ENCODE measurements at places on chromosomes 4 and X.

DNA sequence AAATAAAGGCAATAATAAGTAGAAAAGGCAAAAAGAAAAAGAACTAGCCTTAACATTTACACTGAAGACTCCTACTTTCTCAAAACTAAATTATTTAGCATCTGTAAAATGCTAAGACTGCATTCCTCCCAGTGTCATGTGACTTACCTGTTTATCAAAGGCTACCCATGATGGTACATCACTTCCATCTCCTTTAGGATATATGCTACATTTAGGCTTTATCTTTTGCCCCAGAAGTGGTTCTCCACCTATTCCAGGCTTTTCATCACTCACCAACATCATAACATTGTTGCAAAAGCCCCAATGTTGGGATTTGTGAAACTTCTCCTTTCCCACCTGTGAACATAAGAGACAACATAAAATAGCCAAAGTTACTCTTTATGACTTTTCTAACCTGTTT, 31.1 kb downstream of the EFHC2 start:
- ATAC-seq = no peak

GRCh38 chrX:16772460-16772859, 13.8 kb upstream of the TXLNG start:
- no peak for ATAC-seq

- no peak for ATAC-seq
These were observed 6.0 kb upstream of the MAGEC1 start for GRCh38 chrX:141897690-141898089.

DNA sequence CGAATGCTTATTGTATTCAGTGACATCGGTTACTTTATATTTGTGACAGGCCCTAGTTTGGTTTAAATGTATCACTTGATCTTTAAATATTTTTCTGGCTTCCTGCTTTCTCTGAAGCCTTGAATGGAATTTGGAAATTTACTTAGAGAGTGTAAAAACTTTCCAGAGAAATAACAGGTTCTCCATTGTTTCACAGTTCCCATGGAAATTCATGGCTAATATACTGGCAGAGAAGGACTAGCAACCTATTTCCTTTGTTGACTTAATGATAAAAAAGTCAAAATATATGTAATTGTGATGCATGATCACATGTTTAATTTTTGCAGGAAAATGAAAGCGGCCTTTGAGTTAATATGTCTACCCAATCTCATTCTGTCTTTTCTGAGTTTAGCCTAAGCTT, 13.2 kb downstream of the NEIL3 start:
- ATAC-seq = no peak

DNA sequence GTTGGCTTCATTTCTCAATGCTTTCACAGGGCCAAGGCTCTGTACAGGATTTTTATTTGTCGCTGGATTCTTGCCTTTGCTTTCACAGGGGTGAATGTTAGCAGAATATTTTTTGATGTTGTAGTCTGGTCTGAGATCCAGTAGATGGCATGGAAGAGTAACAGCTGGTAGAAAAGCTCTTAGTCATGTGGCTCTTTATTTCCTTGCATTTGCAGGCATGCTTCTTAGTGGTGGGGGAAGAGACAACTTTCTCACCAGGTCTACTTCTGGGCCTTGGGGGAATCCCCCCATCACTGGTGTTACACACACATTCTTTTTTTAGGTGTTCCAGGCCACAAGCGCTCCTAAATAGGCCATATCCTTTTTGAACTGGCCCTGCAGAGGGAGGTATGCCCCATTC, 58.2 kb upstream of the DKK2 start:
- peak; percentile 85 for ATAC-seq

GRCh38 chrX:10676235-10676957, 56.0 kb upstream of the MID1 start:
- ATAC-seq = no peak

DNA sequence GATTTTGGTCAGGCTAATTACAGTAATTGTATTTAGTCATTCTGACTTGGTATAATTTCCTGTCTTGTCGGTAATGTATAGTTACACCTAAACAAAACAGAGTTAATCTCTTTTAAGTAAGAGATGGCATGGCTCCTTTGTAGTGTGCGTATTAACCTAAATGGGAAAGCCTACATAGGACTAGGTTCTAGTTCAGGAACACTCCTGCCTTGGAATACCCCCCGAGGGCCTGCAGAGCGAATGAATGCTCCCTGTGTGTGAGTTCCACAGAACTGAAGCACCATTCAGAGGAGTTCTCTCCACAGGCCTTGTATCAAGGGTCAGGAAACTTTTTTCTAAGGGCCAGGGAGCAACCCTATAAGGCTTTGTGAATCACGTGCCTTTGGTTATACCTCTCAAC, 44.9 kb upstream of the STIM2 start:
- ATAC-seq = no peak

GRCh38 chrX:1657367-1658070, 42.7 kb downstream of the ASMT start:
- peak; percentile 74 for ATAC-seq

- peak; percentile 56 for ATAC-seq
These were observed 10.7 kb downstream of the USP9X start for GRCh38 chrX:41095908-41096307.

DNA sequence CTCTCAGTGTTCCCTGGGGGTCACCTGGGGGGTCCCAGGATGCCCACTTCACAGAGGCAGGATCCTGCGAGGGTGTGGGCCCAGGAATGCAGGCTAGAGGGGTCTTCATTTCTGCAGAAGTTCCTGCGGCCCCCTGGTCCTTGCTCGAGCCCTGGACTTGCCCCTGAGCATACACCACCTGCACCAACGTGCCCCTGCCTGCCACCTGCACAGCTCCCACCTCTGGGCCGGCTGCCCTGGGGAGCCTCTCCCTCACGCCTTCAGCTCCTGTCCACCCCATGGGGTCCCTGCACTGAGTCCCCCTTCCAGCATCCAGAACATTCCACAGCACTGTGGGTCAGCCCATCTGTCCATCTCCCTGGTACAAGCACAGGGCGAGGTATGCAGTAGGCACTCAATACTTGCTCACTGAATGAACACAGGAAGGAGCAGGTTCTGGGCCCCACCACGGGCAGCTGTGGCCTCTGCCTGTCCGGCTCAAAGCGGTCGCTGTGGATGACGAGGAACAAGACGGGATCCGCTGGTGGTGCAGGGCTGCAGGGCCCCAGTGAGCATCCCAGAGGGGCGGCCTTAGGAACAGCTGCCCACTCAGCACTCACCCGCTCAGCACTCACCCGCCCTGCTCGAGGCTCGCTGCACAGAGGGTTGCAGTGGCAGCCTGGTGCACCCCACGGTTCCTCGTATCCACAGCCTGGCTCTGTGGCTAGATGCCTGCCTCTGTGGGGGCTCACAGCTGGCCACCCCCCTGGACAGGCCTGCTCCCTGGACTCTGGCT, 70.5 kb upstream of the MXD4 start:
- ATAC-seq = no peak

GRCh38 chrX:145949056-145949455, 131.4 kb downstream of the SLITRK2 start:
- no peak for ATAC-seq

- peak; percentile 74 for ATAC-seq
These were observed 361.1 kb downstream of the MID1IP1 start for GRCh38 chrX:39162322-39162735.

GRCh38 chr4:100188829-100189228, 1.4 kb downstream of the DDIT4L start:
- ATAC-seq = no peak

GRCh38 chrX:871626-872025, 241.0 kb downstream of the SHOX start:
- ATAC-seq = no peak

DNA sequence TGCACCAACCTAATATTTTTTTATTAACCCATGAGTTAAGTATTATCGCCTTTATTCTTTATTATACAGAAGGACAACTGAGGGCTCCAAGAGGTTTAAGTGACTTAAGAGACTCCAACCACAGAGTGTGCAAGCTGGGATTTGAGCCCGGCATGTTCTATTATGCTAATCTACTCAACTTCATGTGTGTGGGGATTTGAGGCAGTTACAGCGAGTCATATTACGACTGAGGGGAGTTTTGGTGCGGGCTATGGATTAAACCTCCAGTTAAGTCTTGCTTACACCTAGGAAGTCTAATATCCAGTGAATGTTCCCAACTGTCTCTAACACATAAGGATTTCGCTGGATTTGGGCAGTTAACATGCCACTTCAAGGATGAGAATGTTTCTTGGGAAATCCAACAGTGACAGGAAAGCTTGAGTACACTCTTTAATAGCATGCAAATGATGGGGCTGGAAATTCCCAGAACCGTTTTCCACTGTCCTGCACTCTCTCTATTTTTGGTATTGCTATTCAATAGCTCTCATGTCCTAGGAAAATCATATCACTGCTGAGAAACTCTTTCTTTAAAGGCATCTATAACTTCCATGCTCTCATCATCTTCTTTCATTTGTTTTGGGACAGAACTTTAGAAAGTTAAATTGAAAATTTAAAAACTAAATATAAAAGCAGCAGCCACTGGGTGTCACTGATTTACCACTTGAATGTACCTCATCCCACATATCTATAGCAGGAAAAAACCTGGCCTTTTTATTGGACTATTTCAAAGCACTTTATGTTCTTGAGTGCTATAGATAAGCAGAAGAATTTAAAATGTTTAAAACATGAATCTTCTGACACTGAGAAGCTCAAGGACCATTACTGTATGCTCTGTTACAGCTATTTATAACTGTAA, 165.1 kb upstream of the TTC29 start:
- ATAC-seq = no peak

GRCh38 chr4:7144374-7145290, 47.7 kb upstream of the SORCS2 start:
- no peak for ATAC-seq

GRCh38 chrX:13087322-13088155, 43.1 kb upstream of the FAM9C start:
- ATAC-seq = peak; percentile 75

DNA sequence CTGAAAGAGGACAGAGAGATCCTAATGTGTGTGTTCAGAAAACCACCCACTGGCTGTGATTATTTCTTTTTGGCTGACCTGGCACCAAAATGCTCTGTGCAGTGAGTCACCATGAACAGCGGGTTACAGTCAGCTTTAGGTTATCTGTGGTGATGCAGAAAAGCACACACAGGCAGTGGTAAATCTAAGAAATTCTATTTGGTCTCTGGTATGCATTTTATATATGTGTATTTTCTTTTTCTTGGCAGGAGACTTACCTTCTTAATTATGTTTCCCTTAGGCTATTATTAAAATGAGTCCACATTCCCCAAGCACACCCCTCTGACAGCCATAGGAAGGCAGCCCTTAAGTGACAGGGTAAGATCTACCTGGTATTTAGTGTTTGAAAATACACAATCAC, 79.1 kb upstream of the TFDP3 start:
- no peak for ATAC-seq

- peak; percentile 97 for ATAC-seq
These were observed 18.7 kb upstream of the CXCL13 start for GRCh38 chr4:77586951-77587383.

DNA sequence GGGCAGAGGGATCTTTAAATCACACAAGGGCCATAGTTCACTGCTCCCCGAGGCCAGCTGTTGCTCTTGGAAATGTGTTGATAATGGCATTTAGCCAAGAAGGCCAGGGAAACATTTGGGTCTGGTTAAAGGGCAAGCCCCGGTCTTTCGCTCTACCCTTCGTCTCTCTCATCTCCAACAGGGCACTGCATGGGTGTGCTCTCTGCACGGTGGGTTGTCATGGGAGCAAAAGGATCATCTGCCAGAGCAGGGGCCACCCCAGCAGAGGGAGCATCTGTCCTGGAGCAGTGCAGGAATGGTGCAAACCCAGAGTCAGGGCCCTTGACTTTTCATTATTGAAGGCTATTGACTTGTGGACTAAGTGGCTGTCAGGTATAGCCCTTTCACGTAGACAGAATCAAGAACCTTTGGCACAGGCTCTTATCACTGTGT, 22.7 kb upstream of the PGRMC2 start:
- no peak for ATAC-seq

- no peak for ATAC-seq
These were observed 178.6 kb downstream of the ZNF674 start for GRCh38 chrX:46366381-46367207.

GRCh38 chr4:89222170-89222569, 85.4 kb downstream of the GPRIN3 start:
- peak; percentile 93 for ATAC-seq

All from activated T-helper 17 cell treated with anti-CD3 and anti-CD28 coated beads, Interleukin-2, amount 50 U/mL, for 72 hours (primary cell).